Activated naive CD8-positive, alpha-beta T cell treated with anti-CD3 and anti-CD28 coated beads for 36 hours (primary cell): ENCODE measurements at places on chromosomes 12 and 14. TPM values are rescaled to one million over a fixed set of nuclear protein-coding genes. Genes with fewer than 3 reads are reported as not detected.

HEBP1 gene
- 21.0 TPM for total RNA-seq

SDS gene
- total RNA-seq: not detected

DNA sequence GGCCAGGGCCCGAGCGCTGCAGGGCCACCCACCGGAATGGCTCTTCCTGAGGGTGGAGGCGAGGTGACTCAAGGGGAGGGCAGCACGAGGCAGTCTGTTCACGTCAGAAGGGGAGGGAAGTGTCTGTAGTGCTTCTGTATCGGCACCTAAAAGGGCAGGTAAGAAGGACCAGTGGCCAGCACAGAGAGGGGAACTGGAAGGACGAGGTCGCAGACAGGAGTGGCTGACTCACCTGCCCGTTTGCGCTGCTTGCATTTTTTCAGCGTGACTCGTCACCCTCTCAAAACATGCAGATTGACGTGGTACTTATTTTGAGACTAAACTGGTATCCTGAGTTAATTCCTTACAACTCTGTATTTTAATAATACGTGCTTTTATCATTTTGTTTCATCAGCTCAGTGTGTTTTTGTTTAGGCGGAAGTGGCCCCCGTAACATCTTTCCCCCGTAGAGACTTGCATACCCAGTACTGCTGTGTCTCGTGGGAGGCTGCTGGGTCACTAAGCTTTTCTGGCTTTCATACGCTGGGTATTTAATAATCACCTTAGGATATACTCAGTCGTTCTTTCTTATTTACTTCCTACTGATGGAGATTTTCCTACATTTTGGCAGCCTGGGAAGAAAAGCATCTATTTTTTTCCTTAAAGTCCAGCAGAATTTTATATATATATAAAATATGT, 26.4 kb downstream of the SFSWAP start:
- no peak for DNase-seq

- no peak for DNase-seq
Measured at GRCh38 chr14:75449696-75450095, 21.9 kb downstream of the JDP2 start.

OR4K13 gene
- not detected for total RNA-seq

GRCh38 chr12:93589081-93589480, 16.6 kb downstream of the SOCS2 start:
- DNase-seq: no peak

GRCh38 chr12:2057041-2057794, 4.4 kb downstream of the CACNA1C start:
- DNase-seq: peak; percentile 62

VSIG10 gene
- total RNA-seq: 5.9 TPM

- DNase-seq: no peak
Measured at GRCh38 chr12:124667506-124668326, 100.3 kb upstream of the NCOR2 start.

GRCh38 chr12:49367381-49368239, at the start of gene SPATS2:
Gene SPATS2 (plus strand): TSS chr12:49367462. CDS start chr12:49461013, 93,551 bp downstream.
- no peak for DNase-seq

DNA sequence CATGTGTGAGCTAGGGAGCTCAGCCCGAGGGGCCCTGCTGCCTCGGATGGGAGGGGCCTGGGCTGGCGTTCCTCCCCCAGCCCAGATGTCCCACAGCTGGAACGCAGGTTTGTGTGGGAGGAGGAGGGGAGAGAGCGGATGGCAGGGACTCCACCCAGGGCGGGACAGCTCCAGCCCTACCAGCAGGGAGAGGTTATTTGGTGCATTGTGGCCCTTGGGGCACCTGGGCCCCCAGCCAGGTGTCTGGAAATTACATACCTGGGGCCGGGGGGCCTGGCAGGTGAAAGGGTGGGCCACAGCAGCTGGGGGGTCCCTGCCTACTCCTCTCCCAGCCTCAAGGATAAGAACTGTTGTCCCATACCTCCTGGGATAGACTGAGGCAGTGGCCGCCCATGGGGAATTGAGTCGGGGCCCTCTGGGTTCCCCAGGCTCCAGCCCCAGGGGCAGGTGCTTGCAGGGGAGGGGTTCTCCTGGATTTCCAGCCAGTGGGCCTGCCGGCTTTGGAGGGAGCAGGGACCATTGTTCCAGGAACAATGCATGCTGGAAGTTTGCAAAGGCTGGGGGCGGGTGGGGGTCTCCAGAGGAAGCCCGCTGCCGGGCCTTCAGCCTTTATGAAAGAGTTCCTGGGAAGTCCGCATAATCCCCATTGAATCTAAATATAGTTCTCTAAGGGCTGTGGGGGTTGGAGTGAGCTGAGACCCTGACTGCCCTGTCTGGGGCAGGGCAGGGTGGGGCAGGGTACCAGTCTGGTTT, 1.2 kb downstream of the KIF26A start:
- no peak for DNase-seq

GOLGA5 gene
- total RNA-seq: 14.6 TPM

DNA sequence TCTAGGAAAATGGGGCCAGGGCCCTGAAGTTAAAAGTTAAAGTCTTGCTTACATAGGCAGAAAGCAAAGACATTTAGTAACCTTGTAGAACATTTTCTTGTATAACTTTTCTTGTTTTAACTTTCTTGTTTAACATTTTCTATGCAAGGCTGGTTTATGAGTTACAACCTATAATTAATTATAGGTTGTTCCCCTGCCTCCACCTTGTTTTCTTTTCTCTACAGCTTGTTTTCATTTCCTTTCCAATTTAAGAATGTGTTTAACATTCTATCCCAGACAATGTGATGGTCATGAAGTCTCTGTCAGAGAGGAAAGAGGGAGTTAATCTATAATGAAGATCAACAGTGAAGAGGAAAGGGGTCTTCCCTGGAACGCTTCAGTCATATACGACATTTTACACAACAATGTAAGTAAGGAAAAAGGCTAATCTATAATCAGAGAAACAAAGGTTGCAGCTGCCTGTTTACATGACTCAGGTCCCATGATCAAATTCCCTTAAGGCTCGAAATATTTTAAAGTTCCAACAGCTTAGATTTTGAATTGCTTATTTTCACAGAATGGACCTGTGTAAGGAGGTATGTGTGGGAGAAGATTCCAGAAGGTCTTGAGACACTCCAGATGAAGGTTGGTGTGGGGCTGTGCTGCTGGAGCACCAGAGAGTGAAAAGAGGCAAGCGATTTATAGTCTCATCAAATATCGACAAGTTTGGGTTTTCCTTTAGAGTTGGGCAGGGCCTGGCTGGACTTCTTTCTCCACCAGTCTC, 34.2 kb upstream of the TCL1B start:
- DNase-seq: no peak

DNA sequence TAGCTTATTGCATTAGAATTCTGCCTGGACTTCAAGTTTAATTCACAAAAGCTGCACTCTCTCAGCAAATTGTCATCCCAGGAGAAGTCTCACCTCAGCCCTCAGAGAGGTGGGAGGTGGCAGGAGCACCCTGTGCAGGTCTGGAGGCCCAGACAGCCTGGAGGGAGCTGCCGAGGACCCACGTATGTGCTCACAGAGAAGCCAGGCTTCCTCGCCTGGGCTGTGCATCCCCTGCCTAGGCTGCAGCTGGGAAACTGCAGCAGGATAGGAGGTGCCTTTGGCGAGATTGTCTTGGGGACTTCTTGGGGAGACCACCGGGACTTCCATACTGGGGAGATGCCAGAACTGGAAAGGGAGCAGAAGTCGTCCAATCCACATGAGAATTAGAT, 8.8 kb downstream of the CPNE6 start:
- no peak for DNase-seq

GRCh38 chr14:75068294-75069120, 934 bp upstream of the ZC2HC1C start:
- DNase-seq: no peak

PYM1 gene
- 34.9 TPM for total RNA-seq

CHGA gene
- total RNA-seq: not detected

GRCh38 chr12:2739832-2740641, 54.7 kb upstream of the FKBP4 start:
- DNase-seq: no peak

SCNN1A gene
- total RNA-seq: 3.7 TPM

SIX6 gene
- total RNA-seq: not detected

WNT5B gene
- 0.08 TPM for total RNA-seq

- DNase-seq: no peak
Measured at GRCh38 chr12:66268562-66268961, 33.7 kb upstream of the HELB start.

SLC5A8 gene
- total RNA-seq: not detected

PKP2 gene
- 0.18 TPM for total RNA-seq

ARHGAP9 gene
- 154 TPM for total RNA-seq

DNA sequence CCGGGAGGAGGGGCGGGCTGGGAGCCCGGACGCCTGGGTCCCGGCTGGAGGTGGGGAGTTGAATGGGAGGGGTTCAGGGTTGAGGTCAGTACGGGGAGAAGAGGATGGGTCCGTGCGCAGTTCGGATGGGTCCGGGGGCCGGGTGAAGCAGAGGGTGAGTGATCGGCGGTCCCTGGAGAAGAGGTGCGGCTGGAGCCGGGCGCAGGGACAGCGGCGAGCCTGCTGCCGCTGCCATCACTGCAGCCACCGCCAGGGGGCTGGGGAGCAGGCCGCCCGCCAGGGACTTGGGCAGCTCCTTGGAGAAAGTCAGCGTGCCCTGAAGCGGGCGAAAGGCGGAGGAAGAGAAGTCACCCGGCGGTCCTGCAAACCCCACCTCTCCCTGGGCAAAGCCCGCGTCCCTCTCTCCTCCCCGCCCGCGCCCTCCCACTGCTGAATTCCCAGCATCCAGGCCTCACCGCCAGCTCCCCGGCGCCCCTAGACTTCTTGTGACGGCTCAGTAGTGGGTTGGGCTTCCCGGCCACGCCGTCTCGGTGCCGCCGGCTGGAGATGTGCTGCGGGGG, 6.0 kb upstream of the GPR84 start:
- no peak for DNase-seq

- no peak for DNase-seq
Measured at GRCh38 chr12:28040246-28040645, 67.7 kb upstream of the PTHLH start.

GRCh38 chr12:67854351-67854750, 134.9 kb upstream of the IFNG-AS1 start:
- no peak for DNase-seq

PAX9 gene
- total RNA-seq: not detected

CLEC4E gene
- total RNA-seq: not detected

RNFT2 gene
- 16.9 TPM for total RNA-seq

DNA sequence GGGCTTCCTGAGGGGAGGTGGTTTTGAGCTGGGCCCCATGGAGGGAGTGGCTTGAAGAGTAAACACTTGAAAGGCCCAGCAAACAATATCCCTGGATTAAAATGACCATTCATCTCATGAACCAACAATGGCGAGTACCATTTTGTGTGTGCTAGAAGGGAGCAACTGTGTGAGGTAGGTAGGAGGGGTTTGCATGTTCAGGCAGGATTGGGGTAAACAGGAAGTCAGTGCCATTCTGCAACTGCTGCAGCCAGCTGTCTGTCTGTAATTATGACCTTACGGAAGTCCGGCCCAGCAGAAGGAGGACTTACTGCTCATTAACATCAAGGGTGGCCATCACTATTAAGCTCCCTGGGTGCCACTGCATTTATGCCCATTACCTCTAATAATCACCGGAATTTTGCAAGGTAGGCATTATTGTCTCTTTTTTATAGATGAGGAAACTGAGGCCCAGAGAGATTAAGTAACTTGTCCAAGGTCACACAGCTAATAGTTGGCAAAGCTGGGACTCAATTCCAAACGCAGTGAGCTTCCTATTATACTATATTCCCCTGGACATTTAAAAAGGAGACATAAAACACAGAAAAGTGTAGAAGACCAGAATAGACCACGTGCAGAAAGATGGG, 16.6 kb upstream of the IFI27L2 start:
- DNase-seq: no peak

- DNase-seq: peak; percentile 41
Measured at GRCh38 chr12:1473418-1473817, 121.0 kb downstream of the FBXL14 start.

GRCh38 chr12:104427547-104427938, 29.2 kb upstream of the CHST11 start:
- DNase-seq: no peak

COCH gene
- total RNA-seq: 7.2 TPM

- peak; percentile 3 for DNase-seq
Measured at GRCh38 chr12:94706250-94706661, 55.9 kb upstream of the TMCC3 start.

DNA sequence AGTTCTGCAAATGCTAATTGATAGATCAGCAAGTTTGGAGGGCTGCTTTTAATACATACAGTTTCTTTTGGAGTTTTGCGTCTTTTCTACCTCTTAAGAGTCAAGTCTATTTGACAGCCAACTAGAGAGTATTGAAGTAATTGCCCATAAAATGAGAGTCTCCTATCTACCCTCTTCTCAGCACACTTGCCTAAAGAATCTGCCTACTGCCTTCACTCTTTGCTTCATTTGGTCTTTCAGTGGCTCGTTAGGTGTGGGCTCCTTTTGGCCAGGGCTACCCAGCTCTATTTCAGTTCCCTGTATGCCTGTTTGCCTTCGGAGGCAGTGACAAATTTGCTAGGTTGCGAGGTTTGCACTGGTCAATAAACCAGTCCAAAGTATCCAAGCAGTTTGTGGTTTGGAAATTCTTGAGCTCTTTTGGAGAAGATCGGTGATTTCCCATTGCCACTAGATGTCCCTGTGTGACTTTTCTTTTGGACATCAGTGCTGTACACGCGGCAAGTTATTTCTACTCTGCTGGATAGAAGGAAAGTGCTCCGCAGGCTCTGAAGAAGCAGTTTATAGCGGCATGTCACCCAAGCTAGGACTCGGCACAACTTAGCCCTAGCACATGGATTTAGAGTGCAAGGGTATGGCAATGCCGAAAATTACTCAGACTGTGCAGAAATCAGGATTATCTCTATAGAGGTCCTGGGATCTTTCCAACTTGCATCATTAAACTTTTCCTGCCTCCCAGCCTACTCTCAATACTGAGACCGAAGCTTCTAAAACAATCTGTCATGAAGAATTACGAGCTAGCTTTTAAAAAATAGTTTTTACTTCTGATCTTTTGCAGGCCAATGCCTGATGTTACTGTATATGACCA, 38.6 kb downstream of the MGST1 start:
- DNase-seq: no peak

GRCh38 chr14:25833341-25834126, 764.3 kb downstream of the NOVA1 start:
- no peak for DNase-seq

DNA sequence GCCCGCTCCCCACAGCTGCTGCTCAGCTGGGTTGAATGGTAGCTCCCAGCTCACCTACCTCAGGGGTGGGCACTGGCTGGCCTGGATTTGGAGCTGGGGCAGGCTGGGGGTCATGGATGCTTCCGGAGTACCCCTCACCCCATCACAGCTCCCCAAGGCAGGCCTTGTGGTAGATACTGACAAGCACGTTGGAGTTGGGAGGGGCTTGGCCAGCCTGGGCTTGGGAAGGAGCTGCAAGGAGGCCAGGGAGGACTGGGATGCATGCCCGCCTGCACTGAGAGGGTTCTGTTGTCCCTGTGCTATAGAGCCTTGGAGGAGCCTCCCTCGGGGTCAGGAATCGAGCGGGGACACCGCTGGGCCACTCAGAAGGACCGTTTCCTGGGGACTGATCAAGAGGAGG, 14.2 kb downstream of the TMEM63C start:
- no peak for DNase-seq
